Keratinocyte (primary cell): ENCODE measurements at places on chromosomes 7 and 10.

DNA sequence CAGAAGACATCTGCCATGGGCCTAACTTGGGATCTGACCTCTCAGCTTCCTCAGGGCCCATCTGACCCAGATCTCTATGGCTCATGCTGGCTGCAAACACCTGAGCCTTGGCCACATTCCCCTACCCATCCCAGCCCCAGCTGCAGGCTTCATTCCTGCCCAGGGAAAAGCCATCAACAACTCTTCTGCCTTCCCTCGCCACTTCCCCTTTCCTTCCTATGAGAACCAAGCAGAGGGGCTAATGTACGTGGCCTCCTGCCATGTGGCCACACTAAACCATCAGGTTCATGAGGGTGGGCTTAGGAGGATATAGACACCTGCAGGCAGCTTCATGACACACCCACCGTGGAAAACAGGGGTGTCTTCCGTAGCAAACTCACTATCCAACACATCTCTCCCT, 312.2 kb downstream of the GALNT17 start:
- DNase-seq, result no peak

DNA sequence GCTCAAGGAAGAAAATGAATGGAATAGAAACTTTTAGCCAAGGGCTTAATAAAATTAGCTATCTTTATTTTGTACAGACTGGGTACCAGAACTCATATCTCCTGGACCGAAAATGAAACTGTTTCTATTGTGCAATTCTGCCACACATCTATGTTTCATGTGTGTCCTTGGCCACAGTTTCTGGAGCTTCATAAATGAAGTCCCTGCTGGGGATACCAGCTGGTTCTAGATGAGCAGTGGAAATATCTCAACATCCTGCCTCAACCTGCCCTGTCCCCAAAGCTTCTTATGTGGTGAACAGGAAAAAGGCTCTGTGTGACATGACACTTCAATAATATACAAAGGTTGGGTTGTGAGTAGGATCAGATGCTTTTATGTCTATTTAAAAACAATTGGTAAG, 310.1 kb upstream of the SORCS1 start:
- no peak for DNase-seq

DNA sequence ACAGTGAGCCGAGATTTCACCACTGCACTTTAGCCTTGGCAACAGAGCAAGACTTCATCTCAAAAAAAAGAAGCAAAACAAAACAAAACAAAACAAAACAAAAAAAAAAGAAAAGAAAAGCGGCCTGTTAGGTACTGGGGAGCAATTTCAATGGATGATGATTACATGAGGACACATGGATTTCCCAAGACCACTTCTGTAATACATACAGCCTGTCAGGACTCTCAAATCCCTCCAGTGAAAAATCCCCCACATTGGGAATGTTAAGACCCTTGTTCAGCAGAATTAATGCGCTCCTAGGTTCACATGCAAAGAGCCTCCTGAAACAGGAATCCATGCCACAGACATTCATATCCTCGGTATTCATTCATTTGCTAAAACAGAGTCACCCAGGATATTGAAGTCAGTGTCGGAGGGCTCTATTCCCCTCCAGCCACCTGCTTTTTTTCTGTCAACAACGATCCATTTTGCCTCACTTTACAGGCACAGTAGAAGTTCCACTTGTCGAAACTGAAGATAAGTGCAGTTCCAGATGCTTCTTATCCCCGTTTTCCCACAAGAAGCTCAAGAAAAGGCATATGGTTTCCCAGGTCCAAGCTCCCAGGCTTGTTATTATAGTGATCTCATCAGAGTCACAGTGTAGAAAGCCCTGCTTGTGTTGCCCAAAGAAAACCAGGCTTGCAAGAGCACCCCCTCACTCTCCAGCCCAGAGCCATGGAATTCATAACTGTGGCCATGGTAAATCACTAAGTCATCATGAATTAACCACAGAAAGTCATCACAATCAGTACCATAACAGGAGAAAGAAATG, 20.2 kb downstream of the SLC16A12 start:
- no peak for DNase-seq

GRCh38 chr10:4733150-4733842, 92.7 kb upstream of the AKR1E2 start:
- DNase-seq, result peak; percentile 78

DNA sequence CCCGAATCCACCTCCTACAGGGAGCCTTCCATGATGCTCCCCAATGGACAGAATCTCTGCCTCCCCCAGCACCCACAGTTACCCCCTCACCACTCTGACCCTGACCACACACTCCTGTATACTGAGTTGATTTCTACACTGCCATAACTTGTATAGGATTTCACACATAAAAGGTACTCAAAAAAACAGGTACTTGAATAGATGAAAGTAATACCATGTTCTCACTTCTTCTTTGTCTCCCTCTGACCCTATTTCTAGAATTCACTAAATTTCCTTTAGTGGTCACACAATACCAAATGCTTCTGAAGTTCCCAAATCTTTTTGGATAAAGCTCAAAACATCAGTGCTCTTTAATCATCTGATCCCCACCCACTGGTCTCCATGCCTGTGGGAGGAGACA, 45.4 kb downstream of the HSPA12A start:
- no peak for DNase-seq

GRCh38 chr10:86642499-86642898, 11.8 kb upstream of the OPN4 start:
- no peak for DNase-seq

GRCh38 chr10:96850825-96851224, 18.7 kb downstream of the LCOR start:
- DNase-seq, result peak; percentile 42

DNA sequence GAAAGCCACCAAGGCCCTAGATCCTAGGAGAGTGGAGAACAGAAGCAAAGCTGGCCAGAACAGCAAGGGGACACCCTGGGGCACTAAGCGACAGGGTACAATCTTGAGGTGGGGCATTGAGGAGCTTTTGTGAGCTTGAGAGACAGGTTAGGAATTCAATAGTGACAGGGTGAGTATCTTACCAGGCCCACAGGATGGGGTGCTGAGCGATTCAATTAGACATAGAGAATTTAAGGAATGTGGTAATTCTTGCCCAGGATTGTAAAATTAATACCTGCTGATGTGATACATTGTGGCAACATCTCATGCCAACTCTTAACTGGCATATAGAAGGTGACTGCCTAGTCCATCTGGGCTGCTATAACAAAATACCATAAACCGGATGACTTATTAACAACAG, 14.0 kb downstream of the RBP3 start:
- DNase-seq, result no peak

GRCh38 chr7:146885231-146885630, 768.6 kb downstream of the CNTNAP2 start:
- no peak for DNase-seq

- DNase-seq, result no peak
Measured at GRCh38 chr7:25947669-25948516, 204.1 kb upstream of the NFE2L3 start.

GRCh38 chr10:15320522-15321203, 50.4 kb downstream of the FAM171A1 start:
- DNase-seq, result no peak

DNA sequence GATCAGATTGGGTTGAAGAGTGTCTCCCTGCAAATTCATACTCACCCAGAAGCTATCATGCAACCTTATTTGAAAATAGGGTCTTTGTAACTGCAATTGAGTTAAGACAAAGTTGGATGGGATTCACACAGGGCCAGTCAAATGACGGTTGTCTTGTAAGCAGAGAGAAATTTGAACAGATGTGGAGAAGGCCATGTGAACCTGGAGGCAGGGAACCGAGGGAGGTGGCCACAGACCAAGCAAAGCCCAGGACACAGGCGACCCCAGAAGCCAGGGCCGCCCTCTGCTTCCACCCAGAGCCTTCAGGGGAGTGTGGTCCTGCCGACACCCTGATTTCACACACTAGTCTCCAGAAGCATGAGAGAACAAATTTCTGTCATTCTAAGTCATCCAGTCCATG, 140.8 kb downstream of the SFMBT2 start:
- DNase-seq, result no peak

DNA sequence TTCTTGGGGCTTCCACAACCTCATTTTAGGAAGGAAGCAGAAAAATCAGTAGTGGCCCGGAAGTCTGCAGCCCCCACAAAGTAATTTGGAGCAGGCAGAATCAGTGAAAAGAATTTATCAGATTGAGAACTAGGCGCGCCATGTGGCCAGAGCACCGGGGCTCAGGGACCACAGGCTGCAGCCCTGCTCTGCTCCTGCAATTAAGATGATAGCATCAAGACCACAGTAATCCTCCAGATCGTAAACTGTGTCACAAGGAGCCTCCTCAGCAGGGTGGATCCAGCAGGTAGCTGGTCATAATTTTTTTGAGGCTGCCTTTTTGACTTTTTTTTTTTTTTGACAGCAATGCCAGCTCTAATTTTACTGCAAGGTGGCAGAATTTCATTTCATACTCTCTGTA, 209.0 kb upstream of the ZMIZ1 start:
- DNase-seq, result no peak

GRCh38 chr10:58017719-58018367, 249.9 kb downstream of the IPMK start:
- no peak for DNase-seq

GRCh38 chr7:139844779-139845442, 15.8 kb downstream of the TBXAS1 start:
- no peak for DNase-seq

DNA sequence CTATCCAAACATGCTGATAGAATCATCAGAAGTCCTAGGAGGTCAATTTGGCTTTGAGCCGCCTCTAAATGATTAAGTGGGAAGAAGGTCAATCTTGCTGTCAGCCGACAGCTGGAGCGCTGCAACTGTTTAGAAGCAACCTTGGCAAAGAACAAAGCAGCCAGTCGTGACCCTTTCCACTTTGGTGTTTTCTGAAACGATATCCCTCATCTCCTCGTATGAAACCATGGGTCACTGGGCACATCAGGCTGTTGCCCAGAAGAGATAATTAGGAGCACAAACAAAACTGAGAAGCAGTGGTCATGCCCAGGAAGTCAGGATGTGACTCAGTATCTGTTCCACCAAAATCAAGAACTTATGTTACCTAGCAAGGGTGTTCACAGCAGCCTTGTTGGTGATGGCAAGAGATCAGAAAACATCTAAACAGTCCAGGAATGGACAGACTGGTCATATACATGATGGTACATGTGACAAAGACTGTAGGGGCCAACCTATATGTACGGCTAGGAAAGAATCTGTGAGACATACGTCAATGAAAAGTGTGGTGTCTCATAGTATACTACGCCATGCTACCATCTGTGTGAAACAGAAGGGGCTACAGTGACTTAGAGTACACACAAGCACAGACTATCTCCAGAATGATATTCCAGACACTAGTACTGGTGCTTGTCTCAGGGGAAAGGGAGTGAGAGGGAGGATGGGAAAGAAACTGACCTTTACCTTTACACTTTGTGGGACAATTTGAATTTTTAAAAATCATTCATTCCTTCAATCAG, 22.4 kb downstream of the STN1 start:
- DNase-seq, result no peak

- peak; percentile 28 for DNase-seq
Measured at GRCh38 chr10:61975391-61975932, 74.0 kb downstream of the ARID5B start.

GRCh38 chr7:33195264-33195663, 65.9 kb downstream of the BBS9 start:
- DNase-seq, result no peak

GRCh38 chr7:124489082-124489819, 276.3 kb downstream of the GPR37 start:
- DNase-seq, result no peak

- no peak for DNase-seq
Measured at GRCh38 chr10:7895699-7896090, 77.4 kb downstream of the TAF3 start.
